Islet precursor cell (in vitro differentiated cells): ENCODE measurements at places on chromosomes 5 and 9.

- DNase-seq, result no peak
Measured at GRCh38 chr5:170220191-170220590, 12.6 kb upstream of the C5orf58 start.

DNA sequence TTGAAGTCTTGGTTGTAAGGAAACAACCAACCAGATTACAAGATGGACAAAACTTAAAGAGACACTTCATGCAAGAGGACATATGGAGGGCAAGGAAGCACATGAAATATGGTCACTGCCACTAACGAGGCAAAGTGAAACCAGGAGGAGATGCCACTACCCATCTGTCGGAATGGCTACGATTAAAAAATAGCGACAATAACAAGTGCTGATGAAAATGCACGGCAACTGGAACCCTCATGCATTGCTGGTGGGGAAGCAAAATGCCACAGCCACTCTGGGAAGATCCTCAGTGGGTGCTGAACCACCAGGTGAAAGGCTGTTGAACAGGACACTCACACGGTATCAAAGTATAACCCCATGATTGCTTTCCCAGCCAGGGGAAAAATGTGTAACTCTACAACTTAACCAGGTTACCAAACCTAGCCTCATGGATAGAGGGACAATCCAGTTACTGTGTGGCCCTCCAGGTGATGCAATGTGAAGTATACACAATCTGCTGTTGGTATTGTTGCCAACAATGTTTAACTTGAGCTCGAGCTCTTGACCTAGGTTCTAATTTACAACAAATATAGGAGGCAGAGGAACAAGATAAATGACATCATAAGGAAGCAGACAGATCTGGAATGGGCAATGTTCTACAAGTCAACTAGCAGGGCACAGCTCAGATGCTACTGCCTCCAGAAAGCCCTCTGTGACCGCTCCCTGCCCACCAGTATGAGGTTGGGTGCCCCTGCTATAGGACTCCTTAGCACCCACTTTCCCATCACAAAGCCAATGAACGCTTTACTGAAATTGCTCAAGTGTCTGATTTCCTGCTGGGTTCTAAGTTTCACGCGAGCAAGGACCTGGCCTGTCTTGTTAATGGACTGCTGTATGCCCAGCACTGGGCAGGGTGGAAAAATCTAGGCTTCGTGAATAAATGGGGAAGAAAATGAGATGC lies 25.8 kb downstream of the SH3PXD2B start:
- no peak for DNase-seq

- no peak for DNase-seq
Measured at GRCh38 chr5:79513308-79513703, 628 bp downstream of the HOMER1 start.

GRCh38 chr5:72654231-72654630 lies 147.0 kb upstream of the ZNF366 start:
- DNase-seq, result no peak

GRCh38 chr5:140303966-140304365 lies 1.1 kb upstream of the PFDN1 start:
- DNase-seq, result no peak

GRCh38 chr5:34915139-34915855 lies at the start of the genes BRIX1 and RAD1:
BRIX1 (plus strand) TSS chr5:34915711; CDS start chr5:34915739, 28 bp downstream.
RAD1 (minus strand) TSS chr5:34915504; CDS start chr5:34914892, 612 bp downstream.
- peak; percentile 99 for DNase-seq

DNA sequence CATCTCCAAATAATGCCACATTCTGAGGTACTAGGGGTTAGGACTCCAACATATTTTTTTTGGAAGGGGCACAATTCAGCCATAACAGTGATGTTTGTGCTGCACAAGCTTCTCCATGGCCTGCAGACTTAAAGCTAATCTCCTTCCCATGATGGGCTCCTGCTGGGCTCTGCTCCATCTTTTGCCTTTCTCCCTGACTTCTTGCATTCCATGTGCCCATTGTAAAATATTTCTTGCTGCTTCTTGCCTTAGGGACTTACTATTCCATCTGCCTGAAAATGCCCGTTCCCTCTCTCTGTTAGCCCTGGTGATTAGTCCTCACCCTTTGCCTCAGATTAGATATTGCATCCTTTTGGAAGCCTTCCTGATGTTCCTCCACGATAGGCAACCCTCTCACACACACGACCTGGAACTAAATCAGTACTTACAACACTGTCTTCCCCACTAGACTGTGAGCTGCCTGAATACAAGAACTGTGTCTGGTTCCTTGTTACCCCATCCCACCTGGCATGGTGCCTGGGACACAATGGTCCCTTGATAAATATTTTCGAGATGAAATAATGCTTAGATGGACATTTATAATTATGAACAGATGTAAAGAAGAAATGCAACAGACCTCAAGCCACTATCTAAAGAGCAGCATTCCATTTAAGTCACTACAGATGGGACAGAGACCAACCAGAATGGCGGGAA lies 33.5 kb downstream of the OR1J1 start:
- DNase-seq, result no peak

DNA sequence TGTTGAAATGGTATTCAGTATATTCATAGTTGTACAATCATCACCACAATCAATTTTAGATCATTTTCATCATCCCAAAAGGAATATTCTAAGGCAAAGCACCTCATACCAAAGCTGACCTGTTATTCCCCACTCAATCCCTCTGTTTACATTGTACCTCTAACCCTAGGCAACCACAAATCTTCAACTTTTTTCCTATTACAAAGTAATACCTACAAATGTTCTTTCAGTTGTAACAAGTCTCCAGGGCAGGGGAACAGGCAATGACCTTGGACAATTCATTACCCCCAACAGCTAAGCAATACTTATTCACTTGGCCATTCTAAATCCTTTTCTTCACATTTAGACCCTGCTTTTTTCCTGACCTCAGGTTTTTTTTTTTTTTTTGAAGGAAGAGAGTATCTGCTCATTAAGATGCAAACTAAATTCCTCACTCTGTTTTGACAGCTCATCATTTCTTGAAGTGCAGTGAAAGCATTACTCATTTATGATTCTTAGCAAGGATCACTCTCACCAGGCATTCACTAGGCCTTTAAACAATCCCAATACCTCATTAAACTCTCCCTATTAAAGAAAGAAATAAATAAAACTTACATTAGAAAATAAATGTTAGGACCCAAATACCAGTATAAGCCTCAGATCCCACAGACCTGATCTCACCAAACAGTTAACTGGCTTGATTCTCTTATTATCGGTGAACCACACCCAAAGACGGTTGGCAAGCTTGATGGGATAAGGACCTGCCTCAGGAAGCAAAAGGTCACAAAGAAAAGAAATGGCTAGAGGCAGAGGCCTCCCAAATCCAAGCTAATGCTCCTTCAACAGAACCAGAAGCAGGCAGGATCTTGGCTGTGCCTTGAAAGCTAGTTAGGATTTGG lies 15.3 kb downstream of the MTMR12 start:
- no peak for DNase-seq

- DNase-seq, result no peak
Measured at GRCh38 chr9:120153258-120153657, 426.7 kb downstream of the CDK5RAP2 start.

DNA sequence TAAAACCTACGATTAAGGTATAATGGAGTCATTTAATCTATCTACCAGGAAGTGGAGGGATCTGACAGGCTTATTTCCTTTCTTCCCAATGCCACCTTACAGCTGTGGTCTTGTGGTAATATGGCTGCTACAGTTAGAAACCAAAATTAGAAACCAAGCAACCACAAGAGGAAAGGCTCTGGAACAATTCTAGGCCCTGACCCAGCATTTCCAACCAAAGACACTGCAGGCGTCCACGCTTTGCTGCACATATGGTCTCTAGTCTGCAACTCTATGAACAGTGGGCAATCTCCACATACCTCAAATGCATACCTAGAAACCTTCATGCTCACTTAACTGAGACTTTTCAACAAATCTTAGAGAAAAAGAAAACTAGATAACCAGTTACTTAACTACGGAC lies 339.1 kb downstream of the NFIB start:
- DNase-seq, result no peak

DNA sequence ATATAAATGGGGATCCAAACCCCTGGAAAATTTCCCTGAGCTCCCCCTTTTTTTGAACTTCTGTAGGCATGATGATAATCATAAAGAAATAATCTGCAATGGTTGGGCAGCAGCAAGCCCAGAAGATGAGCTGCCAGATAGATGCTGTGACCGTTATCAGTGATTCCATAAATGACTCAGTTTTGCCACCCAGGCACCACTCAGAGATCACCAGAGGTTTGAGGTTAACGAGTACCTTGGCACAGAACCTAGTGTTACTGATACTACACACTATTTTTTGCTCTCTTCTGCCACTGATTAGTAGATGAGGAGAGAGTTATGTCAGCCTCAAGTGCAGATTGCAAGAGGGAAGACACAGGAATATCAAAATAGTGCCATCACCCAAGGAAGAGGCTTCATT lies 199.3 kb upstream of the PTGER4 start:
- DNase-seq, result no peak

- peak; percentile 64 for DNase-seq
Measured at GRCh38 chr9:98860871-98861293, 53.4 kb downstream of the GALNT12 start.

- DNase-seq, result no peak
Measured at GRCh38 chr9:20441711-20442423, 180.4 kb downstream of the MLLT3 start.

- DNase-seq, result no peak
Measured at GRCh38 chr9:4375424-4376200, 75.7 kb upstream of the GLIS3 start.

DNA sequence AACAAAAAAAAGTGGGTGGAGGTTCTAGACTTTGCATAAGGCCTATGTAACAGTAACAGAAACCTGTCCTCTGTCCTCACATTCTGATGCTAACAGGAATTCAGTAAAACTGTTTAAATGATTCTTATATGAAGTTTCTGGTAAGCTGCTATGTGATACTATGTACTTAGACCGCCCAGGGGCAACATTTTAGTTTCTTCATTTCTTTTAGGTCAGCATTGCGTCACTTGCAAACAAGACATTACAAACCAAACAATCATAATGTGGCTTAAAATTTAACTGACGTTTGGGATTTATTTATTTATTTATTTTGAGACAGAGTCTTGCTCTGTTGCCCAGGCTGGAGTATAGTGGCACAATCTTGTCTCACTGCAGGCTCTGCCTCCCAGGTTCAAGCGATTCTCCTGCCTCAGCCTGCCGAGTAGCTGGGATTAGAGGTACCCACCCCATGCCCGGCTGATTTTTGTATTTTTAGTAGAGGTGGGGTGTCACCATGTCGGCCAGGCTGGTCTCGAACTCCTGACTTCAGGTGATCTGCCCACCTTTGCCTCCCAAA lies 44.3 kb downstream of the TENT4A start:
- DNase-seq, result no peak

DNA sequence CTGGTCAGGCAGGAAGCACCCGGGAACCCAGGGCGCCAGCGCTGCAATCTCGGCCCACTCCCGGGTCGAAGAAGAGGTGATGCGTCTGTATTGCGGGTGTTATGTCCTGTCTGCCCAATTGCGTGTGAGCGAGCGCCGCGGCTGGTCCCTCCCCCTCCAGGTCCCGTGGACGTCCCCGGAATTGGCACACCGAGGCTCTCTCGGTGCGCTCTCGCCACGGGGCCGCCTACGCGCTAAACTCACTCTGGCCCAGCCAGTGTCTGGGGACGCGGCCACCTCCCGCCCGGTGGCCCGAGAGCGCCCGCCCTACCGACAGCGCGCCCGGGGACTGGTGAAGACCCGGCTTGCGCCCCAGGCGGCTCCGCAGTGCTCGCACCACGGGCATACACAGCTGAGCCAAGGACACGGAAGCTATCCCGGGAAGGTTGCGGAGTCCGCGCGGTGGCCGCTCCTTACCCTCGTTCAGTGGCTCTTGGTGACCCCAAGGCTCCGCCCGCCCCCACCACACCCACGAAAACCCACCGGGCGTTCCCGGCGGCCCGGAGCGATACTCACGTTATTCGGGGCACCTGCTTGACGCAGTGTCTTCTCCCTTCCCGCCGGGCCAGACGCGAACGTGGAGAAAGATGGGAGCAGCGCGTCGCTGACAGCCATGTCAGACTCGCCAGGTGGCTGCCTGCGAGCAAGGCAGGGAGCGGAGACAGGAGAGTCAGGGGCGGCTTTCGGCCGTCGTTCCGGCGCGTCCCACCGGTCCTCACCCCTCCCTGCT lies 1.0 kb downstream of the KLF4 start:
- DNase-seq, result peak; percentile 75

DNA sequence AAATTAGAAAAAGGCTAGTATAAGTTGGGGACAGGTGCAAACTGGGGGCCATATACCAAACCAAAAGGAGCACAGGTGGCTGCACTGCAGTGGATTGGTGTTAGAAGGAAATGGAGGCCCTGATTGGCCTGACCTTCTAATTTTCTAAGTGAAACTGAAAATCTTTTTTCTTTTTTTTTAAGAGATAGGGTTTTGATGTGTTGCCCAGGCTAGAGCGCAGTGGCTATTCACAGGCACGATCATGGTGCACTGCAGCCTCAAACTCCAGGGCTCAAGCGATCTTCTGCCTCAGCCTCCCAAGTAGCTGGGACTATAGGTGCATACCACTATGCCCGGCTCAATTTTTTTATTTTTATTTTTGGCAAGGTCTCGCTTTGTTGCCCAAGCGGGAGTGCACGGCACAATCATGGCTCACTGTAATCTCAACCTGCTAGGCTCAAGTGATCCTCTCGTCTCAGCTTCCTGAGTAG lies 9.8 kb upstream of the CCDC69 start:
- no peak for DNase-seq

GRCh38 chr5:10277773-10278630 lies 27.9 kb downstream of the CCT5 start:
- DNase-seq, result no peak

DNA sequence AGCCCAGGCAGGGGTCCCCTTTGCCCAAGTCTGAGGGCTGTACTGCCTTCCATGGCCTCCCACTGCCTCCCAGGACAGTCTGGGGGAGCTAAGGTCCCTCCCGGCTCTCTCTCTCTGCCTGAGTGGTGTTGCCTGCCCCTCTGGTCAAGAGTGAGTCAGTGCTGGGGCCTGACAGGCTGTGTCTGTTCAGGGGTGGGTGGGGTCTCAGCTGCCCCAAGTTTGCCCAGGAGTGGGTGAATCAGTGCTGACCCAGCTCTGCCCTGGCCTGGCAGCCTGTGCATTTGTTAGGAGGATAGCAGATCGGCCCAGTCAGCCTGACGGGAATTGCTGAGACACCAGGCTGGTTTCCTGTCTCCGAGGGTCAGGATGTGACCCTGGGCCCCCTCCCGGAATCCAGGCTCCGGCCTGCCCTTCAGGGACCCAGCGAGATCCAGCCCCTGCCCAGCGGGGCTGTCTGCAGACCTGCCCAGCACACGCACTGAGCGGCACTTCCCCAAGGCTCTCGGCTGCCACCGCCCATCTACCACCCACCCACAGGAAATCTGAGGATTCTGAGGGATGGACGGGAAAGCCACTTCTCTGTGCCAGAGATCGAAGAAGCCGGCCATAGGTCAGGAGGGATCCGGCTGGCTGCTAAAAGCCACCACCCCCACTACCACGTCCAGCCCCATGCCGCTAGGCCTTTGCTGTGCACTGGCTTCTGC lies 15.9 kb downstream of the ENG start:
- DNase-seq, result peak; percentile 82

GRCh38 chr9:75456698-75457097 lies 368.4 kb downstream of the OSTF1 start:
- DNase-seq, result no peak

GRCh38 chr5:127471211-127471610 lies 46.2 kb upstream of the PRRC1 start:
- no peak for DNase-seq

GRCh38 chr9:134545543-134546245 lies 95.9 kb upstream of the COL5A1 start:
- no peak for DNase-seq
